Activated effector memory CD4-positive, alpha-beta T cell treated with Interleukin-2 at 50 U/mL for 16 hours (primary cell): ENCODE measurements at places on chromosomes 7 and 10.

- DNase-seq, result no peak
Observed at GRCh38 chr7:95686109-95686508, 86.2 kb upstream of the DYNC1I1 start.

GRCh38 chr7:29202651-29203069 lies 8.1 kb downstream of the CHN2 start:
- no peak for DNase-seq

- no peak for DNase-seq
Observed at GRCh38 chr10:97911217-97911616, 61.6 kb downstream of the GOLGA7B start.

- DNase-seq, result peak; percentile 4
Observed at GRCh38 chr10:59880971-59881510, 25.3 kb downstream of the CCDC6 start.

GRCh38 chr10:94358480-94358879 lies 4.3 kb downstream of the NOC3L start:
- DNase-seq, result no peak

DNA sequence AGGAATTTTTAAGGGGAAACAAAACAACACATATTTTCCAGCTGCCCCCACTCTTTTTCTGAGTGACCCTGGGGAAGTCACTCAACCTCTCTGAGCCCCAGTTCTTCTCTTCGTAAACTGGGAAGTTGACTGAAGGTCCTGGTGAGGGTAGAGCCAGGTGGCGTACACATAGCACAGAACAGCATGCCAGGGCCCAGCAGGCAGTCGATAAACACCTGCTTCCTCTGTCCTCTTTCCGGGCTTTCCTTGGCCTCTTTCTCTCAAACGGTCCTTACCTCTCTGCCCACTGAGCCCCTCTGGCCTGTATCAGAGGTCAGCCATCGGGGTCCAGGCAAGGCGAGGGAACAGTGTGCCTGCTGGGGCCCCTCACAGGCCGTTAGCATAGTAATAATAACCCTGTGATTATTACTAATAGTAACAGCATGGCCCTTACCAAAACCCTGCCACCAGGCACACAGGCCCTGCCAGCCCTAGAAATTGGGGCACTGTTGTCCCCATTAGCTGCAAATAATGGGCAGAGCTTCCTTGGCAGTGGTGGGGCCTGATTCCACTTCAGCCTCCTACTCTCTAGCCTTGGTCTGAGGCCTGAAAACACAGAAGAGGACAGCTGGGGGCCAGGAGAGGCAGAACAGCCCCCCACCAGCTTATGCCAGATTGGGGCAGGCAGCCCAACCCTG lies 37.3 kb upstream of the SLC29A3 start:
- DNase-seq, result no peak

- no peak for DNase-seq
Observed at GRCh38 chr7:50557099-50557498, 8.1 kb downstream of the DDC start.

DNA sequence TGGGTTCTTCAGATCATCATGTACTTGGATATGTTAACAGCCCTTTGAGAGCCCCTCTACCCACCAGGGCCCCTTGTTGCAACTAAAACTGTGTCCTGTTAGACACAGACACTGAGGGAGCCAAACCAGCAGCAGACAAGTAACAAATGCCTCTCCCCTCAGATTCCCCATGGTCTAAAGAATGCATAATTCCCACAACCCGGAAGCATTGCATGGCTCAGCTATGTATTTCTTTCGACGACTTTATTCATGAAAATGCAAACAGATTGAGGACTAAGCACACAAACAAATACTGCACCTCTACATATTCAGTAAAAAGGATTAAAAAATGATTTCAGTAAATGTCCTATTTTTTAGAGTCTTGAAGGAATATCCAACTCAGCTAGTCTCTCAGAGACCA lies 70.1 kb upstream of the HECW1 start:
- DNase-seq, result no peak
